Calu3 (cell line): ENCODE measurements at places on chromosomes 7 and 10.

DNA sequence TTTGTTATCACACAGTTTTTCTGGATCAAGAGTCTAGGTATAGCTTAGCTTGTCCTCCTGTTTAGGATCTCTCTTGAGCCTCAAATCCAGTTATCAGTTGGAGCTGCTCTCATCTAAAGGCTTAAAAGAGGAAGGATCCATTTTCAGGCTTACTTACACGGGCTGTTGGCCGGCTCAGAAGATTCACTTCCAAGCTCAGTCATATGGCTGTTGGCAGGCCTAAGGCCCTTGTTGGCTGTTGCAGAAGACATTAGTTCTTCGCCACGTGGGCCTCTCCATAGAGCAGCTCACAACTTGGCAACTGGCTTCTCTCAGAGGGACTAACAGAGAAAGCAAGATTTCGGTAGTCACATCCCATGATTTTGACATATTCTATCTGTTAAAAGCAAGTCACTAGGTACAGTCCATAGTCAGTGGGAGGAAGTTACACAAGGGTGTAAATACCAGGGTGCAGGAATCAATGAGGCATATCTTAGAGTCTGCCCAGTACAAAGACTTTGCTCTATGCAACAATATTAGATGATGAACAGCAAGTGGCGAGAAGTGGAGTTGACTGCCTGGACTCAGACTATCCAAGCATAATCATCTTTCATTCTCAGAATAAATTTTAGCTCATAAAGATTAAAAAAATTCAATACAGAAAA lies 280.1 kb upstream of the MBL2 start:
- DNase-seq = no peak

DNA sequence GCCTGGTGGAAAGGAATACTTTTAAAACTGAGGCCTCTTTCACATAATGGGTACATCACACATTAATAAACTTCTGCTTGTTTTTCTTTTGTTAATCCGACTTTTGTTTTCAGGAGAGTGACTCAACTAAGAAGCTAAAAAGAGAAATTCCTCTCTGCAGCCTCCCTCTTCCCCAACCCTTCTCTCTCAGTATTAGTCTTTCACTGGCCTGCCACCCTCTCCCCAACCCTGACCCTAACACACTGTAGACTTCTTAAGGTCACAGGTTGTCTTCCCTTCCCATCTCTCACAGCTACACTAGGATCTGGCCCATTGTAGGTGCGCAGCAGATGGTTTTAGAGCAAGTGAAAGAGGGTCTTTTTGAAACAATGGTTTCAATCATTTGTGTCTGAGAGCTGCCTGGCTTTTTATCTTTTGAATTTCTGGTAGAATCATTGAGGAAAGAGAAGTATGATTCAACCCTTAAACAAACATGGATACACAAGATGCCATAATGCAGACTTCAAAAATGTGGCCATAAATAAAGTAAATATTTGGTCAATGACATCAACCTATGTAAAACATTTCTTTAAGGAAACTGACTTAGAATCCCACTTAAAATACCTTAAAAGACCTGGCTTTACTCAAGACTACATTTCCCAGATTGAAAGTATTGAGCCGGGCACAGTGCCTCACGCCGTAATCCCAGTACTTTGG lies 17.9 kb upstream of the FFAR4 start:
- DNase-seq = peak; percentile 22

- no peak for DNase-seq
Measured at GRCh38 chr10:100419911-100420449, 42.8 kb upstream of the WNT8B start.

- DNase-seq = no peak
Measured at GRCh38 chr10:75538144-75538543, 106.7 kb downstream of the LRMDA start.

DNA sequence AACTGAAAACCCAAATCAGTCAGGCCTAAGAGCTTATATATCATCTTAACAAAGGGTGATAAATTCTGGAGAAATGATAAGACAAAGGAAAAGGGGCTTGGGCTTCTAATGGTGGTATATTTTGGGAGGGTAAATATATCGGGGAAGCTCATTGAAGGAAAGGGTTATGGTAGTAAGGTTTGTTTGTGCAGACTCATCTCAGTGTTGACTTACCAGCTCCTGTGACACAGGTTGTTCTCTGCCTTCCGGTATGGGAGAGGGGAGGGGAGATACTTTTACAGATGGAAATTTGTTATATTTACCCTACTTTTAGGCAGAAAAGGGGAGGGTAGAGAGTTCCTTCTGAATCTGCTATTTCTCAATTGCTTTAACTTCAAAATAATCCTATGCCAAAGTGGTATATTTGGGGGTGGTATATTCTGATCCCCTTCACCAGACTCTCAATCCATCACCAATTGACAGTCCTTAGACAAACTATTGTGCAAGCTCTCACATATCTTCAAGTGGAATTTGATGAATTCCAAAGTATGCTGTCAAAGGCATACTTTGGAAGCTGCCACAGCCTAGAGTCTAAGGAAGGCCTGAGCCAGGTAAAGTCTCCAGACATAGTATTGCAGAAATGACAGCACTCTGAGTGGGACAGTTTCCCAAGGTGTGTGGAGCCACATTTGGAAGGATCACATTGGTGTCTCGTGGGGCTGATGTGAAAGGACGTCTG lies 13.3 kb upstream of the PAPSS2 start:
- DNase-seq = no peak

DNA sequence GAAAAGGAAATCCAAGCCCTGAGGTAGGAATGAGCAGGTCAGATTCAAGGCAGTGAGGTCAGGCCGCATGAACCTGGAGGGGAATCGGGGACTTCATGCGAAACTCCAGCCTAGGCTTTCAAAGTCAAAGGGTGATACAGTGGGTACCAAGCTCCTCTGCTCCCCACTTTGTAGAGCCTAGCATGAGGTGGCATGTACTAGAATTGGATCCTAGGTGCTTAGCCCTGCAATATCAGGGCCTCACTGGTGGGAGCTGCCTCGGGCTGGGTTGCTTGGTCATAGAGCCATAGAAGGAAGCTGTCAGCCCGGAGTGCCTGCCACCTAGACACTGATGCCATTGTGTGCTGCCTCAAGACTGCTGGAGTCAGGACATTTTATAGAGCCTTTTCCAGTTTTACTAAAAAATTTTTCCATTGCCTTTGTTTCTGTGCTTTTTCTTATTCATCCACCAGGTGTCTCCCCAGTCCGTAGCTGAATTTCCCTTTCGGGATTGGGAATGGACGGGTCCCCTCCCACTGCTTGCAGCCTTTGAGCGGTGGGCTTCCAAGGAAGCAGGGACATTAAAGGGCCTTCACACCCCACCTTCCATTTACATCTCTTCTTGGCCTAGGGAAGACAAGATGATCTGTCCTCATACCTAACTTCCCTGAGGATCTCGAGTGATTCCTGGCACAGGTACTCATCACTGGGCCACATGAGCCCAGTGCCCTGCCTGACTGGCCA lies 5.5 kb upstream of the LZTS2 start:
- no peak for DNase-seq

GRCh38 chr7:6011541-6011940 lies 2.5 kb downstream of the AIMP2 start:
- DNase-seq = no peak

- no peak for DNase-seq
Measured at GRCh38 chr7:39667341-39667923, 44.1 kb downstream of the RALA start.

DNA sequence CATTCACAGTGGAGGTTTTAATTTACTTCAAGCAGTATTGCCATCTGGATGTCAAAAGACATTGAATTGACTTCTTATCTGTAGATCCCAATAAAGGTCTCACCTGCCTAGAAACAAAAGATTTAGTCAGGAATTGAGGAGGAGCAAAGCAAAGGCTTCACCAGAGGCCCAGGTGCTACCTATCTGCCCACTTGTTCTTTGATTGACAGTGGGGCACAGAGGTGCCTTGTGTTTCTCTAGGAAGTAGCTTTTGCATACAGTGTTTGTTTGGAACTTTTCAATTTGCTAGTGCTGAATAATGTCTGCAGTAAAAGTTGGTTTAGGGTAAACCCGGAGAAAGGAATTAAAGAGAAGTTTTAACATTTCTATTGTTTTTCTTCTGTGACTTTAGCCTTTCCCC lies 40.4 kb downstream of the AUTS2 start:
- DNase-seq = no peak

DNA sequence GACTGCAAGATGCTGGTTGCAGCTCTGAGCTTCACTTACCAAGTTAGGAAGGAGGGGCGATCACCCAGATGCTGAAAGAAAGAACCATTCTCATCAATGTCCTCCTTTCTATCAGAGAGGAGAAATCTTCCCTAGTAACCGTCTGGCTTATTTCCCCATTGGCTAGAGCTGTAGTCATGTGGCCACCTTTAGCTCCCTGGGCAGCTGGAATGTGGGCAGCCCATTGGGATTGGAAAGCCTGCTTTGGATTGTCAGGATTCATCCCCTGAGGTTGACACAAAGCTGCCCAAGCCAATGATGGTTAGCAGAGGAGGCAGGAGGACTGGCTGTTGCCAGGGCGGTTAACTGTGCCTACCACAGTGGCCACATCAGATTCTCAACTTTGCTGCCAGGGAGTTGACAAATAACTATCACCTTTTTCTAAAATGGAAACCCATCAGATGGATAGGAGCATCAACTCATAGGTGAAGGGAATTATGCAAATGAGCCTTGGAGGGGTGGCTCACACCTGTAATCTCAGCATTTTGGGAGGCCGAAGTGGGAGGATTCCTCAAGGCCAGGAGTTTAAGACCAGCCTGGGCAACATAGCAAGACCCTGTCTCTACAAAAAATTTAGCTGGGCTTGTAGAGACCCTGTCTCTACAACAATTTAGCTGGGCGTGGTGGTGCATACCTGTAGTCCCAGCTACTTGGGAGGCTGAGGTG lies 206.4 kb upstream of the GALNT17 start:
- no peak for DNase-seq

DNA sequence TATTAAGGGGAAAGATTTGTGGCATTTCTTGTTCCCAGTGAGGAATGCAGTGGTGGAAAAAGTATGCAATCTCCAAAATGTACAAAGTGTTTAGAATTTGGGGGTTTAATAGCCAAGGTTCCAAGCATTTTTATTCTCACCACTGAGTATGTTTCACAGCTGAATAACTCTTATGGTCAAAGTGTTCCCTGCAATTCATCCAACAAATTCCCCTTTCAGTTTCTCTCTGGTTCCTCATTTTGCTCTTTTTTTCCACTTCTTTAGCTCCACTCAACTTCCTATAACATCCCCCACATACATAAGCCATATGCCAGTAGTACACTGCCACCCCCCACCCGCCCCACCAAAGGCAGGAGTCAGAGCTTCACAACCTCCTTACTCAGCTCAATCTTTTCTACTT lies 4.6 kb downstream of the HECW1 start:
- no peak for DNase-seq

GRCh38 chr7:70659263-70659662 lies 472.7 kb upstream of the GALNT17 start:
- no peak for DNase-seq

GRCh38 chr7:128928159-128928813 lies 9.4 kb upstream of the IRF5 start:
- DNase-seq = no peak

- DNase-seq = peak; percentile 56
Measured at GRCh38 chr7:42843205-42843800, 68.6 kb downstream of the C7orf25 start.

DNA sequence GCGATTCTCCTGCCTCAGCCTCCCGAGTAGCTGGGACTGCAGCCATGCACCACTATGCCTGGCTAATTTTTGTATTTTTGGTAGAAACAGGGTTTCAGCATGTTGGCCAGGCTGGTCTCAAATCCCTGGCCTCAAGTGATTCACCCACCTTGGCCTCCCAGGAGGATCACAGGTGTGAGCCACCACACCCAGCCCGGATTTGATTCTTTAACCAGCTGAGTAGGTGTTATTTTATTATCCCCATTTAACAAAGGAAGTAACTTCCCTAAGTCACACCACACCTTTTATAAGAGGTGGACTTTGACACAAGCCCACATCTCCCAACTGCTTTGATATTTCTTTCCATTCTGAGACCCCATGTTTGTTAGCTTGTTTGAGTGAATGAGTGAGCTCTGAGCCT lies 25.0 kb downstream of the SLC25A28 start:
- no peak for DNase-seq

DNA sequence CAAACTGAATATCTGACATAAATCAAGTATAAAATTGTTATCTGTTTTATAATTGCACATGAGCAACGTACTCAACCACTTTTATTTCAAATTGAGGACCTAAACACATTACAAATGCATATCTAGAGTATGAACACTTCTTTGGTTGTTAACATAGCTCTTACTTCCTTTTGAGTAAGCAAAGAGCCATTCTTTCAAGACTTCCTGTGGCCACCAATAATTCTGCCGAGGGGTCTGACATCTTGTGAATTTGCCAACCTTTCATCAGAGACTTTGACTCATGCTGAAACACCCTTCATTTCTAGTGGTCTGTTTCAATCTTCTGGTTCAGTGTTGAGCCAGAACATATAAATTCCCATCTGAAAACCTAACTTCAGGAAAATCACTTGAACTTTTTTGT lies 59.4 kb downstream of the CDK14 start:
- no peak for DNase-seq

DNA sequence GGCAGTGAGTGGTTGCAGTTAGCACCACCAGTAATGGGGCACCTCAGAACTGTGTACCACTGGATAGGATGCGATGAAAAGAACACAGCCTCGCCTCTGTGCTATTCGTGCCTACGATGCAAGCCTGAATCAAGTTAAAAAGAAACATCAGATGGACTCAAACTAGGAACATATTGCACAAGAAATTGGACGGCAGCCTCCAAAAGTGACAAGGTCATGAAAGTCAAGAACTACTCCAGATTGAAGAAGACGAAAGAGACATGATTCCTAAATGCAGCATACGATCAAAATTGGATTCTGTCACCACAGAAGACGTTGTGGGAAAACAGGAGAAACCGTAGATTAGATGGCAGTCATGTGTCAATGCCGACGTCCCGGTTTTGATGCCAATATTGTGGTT lies 648.1 kb upstream of the FOXK1 start:
- DNase-seq = no peak

- DNase-seq = no peak
Measured at GRCh38 chr10:8392216-8392615, 337.7 kb downstream of the GATA3 start.

GRCh38 chr10:667602-668143 lies 21.8 kb downstream of the DIP2C start:
- DNase-seq = no peak

GRCh38 chr7:17994079-17994850 lies 33.4 kb downstream of the PRPS1L1 start:
- no peak for DNase-seq
